ENCODE measurements at places on chromosomes 3 and 15.

DNA sequence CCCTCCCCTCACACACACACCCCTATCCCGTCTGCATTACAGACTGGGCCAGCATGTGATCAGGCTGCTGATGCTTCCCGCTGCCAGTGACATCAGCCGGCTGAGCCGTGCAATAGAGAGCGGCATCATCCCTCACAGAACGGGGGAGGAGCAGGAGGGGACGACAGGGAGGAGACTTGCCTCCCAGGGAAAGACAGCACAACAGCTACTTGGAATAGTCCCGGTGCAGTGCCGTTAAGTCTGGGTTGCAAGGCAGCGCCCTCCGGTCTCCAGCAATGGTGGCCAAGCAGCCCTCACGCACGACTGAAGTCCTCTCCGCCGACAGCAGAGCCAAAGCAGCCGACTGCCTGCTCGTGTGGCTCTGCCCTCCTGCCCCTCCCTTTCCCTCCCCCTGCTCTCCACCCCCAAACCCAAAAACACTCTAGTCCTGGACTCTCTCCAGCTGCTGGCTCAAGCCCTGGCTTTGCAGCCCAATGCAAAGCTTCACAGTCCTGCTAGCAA lies 31.5 kb upstream of the RPS17 start:
- no peak for DNase-seq

GRCh38 chr3:2096216-2096615 lies 2.5 kb upstream of the CNTN4 start:
- DNase-seq, result no peak

DNA sequence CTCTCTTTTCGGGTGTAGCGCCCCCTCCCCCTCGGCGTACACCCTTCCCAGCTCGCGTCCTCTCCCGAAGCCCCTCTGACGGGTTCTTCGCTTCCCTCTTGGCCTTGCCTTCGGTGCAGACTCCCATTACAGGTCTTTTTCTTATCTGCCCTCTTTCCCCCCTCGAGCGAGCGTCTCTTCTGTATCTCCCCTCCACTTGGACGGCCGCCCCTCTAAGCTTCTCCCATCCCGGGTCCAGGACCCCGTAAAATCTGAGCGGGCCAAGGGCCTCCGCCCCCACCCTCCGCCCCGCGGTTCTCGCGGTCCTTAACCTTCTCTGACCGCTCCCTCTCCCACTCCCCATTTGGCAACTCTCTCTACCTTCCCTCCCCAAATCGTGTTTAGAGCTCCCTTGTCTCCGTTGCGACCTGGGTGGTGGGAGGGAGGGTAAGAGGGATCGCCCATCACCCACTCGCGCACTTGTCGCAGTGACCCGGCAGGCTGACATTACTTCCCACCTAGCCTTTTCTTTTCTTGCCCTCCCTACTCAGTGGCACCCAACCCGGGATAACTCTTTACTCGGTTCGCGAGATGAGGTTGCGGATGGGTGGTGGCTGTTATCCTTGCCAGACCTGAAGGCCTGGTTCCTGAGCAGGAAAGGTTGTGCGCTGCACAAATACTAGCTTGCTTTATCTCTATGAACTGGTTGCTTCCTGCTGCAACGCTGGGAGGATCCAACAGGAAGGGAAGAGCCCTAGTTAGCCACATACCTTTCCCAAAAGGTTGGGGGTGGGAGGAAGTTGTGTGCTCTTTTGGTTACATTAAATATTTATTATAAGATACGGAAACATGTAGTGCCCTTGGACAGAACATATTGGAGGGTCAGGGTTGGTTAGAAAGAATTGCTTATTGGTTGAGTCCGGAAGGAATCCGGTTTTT lies 922 bp downstream of the RAB11A start:
- DNase-seq, result no peak

GRCh38 chr3:99579965-99580364 lies 58.4 kb upstream of the COL8A1 start:
- no peak for DNase-seq

- no peak for DNase-seq
Measured at GRCh38 chr3:107870943-107871638, 219.7 kb downstream of the CD47 start.

- no peak for DNase-seq
Measured at GRCh38 chr15:95327661-95328060, 1002.8 kb upstream of the NR2F2 start.

- DNase-seq, result no peak
Measured at GRCh38 chr3:29896856-29897255, 616.0 kb downstream of the RBMS3 start.
